ENCODE measurements at places on chromosomes 11 and 22. TPM values are rescaled to one million over a fixed set of nuclear protein-coding genes. Genes with fewer than 3 reads are reported as not detected.

GRCh38 chr22:27581688-27582087 is 219.9 kb downstream of the MN1 start:
- no peak for DNase-seq

The TST gene
- 47.6 TPM for polyA plus RNA-seq

DNA sequence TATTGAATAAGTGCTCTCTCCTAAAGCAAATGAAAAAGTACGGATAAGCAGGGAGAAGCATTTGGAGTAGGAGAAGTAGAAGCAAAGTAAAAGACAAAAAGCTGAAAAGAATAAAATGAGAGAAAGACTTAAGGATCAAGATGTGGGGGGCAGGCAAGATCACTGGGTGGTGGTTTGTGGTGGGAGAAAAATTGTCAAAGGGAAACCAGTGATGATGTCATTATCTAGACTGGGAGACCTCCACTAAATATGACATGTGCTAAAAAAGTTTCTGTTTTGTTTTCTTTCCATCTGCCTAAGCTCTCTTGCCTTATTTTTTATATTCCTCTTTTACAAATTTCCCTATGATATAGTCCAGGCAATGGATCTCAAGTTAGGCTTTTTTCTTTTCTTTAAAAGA is 14.8 kb upstream of the MAML2 start:
- no peak for DNase-seq

GRCh38 chr11:15830741-15831428 is 525.5 kb downstream of the SOX6 start:
- DNase-seq = no peak

GRCh38 chr11:13669544-13670488 is 1.3 kb downstream of the FAR1 start:
- DNase-seq = no peak

DNA sequence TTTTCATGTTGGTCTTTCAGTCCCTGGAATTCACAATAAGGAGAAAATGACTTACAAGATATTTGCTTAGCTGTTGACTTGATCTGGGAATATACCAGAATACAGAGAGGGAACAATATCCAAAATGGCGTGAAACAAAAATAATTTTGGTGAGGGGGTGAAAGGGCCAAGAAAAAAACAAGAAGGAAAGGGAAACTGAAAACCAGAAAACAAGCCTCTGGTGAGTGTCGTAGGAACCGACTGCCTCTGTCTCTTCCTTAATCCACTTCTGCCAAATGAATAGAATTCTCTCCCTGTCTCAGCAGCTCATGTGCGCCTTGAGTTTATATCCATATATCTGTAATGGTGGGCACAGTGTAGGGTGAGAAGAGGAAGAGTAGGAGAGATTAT is 367.6 kb downstream of the ETS1 start:
- DNase-seq = no peak

The MICAL3 gene
- 83.1 TPM for polyA plus RNA-seq

DNA sequence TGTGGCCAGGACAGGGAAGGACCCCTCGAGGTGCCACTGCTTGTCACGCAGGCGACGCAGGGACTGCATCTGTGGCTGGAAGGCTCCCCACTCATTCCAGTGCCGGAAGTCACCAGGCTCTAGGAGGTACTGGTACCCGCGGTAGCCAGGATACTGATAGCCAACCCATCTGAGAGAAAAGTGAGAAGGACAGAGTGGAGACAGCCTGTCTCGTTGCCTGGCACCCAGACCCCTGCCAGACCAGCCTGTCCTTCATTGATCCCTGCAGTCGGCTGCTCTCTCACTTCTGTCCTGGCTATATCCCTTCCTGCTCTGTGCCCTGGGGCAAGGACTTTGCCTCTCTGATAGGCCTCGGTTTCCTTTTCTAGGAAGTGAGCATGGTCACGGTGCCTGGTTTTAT is 9.6 kb upstream of the TPST2 start:
- peak; percentile 72 for DNase-seq

DNA sequence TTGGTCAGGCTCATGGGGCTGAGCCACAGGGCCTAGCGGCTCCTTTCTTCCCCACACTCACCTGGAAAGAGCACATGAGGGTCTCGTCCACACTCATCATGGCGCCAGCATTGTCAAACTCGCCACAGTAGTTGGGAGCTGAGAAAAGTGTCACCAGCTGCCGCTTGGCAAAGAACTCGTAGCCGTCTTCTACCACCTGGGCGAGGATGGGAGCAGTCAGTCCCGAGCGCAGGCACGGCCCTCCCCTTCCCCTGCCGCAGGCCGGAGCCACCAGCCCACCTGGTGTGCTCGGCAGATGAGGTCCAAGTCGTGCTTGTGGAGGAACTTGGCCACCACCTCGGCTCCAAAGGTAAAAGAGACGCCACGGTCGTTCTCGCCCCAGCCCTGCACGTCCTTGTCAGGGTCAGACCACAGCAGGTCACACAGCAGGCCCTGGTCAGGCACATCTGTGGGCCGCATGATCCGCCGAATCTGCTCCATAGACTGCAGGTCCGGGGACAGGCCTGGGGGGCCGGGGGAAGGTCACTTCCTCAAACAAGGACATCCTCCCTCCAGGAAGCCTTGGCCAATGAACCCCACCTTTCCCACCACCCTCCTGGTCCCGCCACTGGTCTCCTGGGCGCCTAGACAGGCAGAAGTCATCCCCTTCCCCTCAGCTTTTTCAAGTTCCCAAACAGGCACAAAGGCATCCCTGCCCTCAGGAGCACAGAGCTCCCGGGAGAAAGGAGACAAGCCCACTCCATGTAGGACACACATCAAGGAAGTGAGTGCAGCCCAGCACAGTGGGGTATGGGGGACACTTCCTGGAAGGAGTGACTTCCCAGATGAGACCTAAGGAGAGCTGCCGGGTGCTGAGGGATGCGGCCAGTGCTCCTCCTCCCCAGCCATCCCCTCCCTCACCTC is 2.7 kb downstream of the PPP1CA start:
- no peak for DNase-seq

All from SK-N-SH (cell line).